Inflammatory macrophage (primary cell): ENCODE measurements at places on chromosomes 12 and 14.

DNA sequence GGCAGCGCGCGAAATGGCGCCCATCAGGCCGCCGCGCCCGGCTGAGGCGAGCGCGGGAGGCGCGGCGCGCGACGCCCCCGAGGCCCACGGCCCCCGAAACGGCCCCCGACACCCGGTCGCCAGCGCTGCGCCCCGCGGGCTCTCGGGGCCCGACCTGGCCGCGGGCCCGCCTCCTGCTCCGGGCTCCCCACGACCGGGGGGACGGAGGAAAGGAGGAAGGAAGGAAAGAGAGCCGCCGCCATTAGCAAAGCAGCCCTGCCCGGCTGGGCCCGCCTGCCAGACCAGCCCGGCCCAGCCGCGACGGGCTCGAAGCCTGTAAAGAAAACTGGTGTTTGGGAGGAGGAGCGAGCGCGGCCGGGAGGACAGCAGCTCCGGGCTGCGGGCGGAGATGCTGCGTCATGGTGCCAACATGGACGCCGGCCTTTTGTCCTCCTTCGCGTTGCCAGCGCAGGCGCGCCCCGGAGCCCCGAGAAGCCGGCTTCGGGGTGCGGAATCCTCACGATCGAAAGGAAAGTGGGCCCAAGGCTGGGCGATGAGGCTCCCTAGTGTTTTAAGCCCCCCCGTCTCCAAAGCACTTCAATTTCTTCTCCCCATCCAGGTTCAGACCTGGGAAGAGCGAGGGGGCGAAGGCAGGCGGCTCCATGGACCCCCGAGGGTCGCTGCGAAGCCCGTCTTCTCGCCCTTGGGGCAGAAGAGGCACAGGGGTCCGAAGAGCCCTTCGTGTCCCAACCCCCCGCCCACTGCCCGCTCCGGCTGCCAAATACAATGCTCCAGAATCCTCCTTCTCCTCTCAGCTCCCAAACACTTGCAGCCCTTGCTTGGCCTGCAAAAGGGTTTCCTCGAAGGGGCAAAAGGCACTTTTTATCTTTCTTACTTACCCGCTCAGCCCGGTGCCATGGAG, 2.9 kb upstream of the SETD1B start:
- DNase-seq, result peak; percentile 69

DNA sequence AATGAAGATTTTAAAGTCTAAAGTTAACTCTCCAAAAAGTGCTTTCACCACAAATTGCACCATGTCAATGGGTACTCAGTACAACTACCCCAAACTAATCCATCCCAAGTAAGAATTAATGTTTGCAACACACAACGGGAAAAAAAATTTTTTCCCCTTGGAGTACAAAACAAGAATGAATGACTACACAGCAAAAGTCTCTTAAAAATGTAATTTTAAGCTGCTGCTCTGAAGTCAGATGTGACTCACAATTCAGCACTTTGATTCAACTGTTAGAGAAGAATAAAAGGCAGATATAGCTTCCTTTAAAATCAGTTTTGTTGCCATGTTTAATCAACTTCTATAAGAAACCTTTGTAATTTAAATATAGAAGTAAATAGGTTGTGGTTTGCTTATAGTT, 42.5 kb upstream of the VPS33A start:
- DNase-seq, result no peak

DNA sequence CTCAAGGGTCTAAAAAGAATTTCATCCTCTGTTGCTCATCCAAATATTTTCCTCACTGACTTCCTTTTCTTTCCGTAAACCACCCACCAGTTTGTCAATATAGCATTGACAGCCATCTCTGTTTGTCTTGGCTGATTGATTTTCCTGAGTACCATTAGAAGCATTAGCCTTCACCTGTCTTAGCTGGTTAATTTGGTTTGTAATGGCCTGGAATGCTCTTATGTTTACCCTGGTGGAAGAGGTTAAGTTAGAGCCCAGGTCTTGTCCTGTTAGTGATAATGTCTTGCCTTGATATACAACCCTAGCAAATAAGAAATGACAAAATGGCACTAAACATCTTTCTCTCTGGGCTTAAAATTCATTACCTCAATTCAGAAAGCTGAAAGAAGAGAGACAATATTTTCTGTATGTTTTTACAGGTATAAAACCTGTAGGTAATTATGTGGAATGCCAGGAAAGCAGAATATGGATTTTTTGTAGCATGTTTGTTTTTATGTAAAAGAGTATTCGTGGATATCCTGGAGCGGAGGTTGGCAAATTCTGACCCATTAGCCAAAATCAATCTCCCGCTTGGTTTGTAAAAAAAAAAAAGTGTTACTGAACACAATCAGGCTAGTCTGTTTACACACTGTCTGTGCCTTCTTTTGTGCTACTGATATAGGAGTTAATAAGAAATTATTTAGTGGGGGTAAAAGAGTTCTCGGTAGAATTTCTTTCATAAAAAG, 224.4 kb upstream of the DAAM1 start:
- DNase-seq, result no peak

DNA sequence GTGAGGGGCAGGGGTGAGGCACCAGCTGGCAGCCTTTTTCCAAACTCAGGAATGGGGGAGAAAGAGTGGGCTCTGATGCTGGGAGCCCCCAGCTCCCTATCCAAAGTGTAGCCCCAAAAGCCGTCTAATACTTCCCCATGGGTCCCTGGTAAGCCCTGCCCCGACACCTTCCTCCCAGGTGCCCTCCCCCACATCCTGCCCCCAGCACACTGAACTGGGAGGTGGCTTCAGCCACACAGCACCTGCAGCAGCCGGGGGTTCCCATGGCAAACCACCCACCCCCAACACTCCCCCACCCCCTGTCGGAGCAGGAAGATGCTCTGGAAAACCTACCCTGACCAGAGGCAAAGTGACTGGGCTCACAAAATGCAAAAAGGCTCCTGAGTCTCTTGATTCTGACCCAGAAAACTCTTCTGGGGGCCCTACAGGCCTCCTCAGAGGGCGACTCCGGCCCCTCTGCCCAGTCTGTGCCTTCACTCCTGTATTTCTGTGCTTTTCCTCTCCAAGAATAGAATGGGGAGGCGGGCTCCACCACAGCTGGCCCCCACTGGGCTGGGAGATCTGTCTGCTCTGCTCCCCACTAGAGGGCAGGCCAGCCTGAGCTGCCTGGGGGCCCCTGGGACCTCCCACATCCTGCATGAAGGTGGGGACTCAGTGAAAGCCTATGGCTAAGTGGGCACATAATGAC, 81.6 kb downstream of the ITPK1 start:
- DNase-seq, result no peak

DNA sequence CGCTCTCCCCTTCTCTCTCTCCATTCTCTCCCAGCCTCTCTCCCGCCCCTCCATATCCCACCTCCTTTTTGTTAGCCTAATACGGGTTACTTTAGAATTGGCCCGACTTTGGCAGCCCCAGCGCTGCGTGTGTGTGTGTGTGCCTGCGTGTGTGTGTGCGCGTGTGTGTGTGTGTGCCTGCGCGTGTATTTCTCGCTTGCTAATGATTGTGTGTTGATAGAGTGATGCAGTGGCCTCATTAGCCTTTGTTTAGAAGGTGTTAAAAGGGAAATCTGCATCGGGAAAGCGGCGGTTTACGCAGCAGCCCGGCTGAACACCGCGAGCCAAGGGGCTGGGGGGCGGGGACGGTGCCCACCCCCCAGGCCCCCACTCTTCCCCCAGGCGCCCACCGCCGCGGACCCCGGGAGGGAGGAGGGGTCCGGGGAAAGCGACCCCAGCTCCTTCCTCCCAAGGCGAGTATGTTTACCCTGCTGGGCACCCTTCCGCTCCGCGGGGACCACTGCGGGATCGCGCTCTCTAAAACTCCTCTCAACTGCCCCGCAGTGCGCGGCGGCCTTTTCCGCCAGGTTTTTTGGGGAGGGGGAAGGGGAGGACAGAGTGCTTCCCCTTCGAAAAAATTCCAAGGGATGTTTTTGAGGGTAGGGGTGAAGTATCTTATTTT, 6.8 kb upstream of the LHX5 start:
- no peak for DNase-seq

GRCh38 chr12:38823738-38824137, 81.7 kb downstream of the CPNE8 start:
- DNase-seq, result no peak

GRCh38 chr12:97984974-97985580, 522.5 kb downstream of the RMST start:
- DNase-seq, result no peak

DNA sequence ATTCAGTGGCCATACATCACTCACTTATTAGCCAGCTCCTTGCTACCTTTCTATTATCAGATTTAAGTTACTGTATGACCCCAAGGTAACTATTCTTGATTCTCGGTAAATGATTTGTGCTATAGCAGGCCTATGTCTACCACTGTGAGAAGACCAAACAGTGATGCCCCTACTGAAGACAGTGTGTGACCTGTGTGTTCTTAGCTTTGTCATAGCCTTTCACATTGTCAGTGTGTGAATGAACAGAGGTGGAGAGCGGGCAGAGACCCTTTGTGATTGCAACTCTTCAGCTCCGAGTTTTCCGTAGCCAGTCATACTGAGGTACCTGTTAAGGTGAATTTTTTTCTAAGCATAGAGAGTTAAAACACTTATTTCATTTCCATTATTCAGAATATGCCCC, 294.0 kb downstream of the LRFN5 start:
- DNase-seq, result no peak
